ENCODE measurements at places on chromosomes 7 and 10.

DNA sequence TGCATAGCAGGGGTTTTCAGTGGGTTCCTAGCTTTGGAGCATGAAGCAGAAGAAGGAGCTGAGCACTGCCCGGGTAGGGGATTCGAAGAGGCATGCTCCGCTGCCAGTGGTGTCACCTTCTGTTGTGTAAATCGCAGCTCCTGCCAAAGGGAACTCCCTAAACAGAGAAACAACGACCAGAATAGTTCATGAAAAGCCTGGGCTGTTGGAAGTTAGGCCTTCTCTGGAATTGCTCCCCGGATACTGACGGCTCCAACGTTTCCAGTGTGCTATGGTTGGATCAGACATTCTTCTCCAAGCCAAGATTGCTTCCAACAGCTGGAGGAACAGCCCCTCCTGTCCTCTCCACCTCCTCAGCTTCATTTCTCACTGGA, 546.0 kb upstream of the FZD8 start:
- DNase-seq, result peak; percentile 61

DNA sequence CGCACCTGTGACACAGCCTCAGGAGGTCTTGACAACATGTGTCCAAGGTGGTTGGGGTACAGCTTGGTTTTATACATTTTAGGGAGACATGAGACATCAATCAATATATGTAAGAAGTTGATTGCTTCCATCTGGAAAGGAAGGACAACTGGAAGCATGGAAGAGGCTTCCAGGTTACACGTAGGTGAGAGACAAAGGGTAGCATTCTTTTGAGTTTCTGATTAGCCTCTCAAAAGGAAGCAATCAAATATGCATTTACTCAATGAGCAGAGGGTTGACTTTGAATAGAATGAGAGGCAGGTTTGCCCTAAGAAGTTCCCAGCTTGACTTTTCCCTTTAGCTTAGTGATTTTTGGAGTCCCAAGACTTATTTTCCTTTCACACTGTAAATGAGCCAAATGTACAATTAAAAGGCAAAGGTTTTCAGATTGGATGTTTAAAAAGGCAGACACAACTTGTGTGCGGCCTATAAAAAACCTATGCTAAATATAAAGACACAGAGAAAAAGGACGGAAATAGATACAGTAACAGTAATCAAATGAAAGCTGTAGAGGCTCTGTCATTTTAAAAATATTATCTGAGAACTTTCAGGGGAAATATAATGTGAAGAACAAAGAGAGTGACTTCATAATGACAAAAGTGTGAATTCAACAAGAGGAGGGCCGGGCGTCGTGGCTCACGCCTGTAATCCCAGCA, 65.7 kb upstream of the LANCL2 start:
- DNase-seq, result no peak

- DNase-seq, result no peak
These were observed 123.6 kb downstream of the TCERG1L start for GRCh38 chr10:131187926-131188325.

- DNase-seq, result no peak
These were observed 283.7 kb downstream of the SKAP2 start for GRCh38 chr7:26580711-26581110.

All from right atrium auricular region (tissue), 2 donors.